ENCODE measurements at places on chromosomes 12 and 14.

GRCh38 chr14:32044454-32044853 lies 32.6 kb upstream of the ARHGAP5 start:
- DNase-seq: no peak

GRCh38 chr12:55927588-55928502 lies at the start of gene PYM1:
TSS of gene PYM1 (minus strand) at chr12:55927894. CDS start at chr12:55927761, 133 bp downstream.
- no peak for DNase-seq

GRCh38 chr14:73269729-73270531 lies 32.6 kb downstream of the PAPLN start:
- no peak for DNase-seq

GRCh38 chr12:2681450-2682205 lies 113.1 kb upstream of the FKBP4 start:
- DNase-seq: no peak

- no peak for DNase-seq
Observed at GRCh38 chr12:107306141-107306659, 212.9 kb upstream of the CRY1 start.
